SK-N-SH (cell line): ENCODE measurements at places on chromosomes 12 and 14.

- no peak for DNase-seq
Measured at GRCh38 chr14:30808576-30808975, 65.8 kb upstream of the COCH start.

DNA sequence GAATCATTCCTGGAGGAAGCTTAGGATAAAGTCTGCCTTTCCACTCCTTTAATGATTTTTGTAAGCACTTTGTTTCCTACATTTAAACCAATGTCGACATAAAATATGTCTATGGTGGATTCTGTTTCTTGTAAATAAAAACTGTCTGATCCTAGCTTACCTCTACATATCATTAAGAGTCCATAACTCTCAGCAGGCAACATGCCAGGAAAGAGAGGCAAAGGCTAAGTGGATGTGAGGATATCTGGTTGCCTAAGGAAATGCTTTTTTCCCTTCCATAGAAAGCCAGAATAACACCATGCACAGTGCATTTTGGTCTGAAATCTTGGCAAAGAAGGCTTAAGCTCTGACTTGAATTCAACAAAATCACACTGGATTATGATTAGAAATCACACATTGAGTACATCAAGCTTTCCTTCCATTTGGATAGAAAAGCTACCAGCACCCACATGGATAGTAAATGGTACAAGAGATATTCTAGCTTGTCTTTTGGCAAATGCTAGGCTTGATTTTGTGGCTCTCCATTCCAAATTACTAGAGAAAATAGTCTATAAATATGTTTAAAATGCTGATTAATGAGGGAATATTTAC lies 57.0 kb upstream of the CNTN1 start:
- DNase-seq = no peak

GRCh38 chr14:93520053-93520607 lies 89.4 kb downstream of the UNC79 start:
- DNase-seq = no peak

- DNase-seq = peak; percentile 90
Measured at GRCh38 chr14:63045234-63045611, at the start of gene KCNH5. Gene KCNH5 (minus strand): TSS chr14:63045458. CDS start chr14:63045186, 272 bp downstream.

GRCh38 chr12:54358191-54358944 lies 5.9 kb downstream of the GPR84 start:
- DNase-seq = no peak

GRCh38 chr12:89736995-89737394 lies 28.4 kb upstream of the ATP2B1 start:
- DNase-seq = no peak

DNA sequence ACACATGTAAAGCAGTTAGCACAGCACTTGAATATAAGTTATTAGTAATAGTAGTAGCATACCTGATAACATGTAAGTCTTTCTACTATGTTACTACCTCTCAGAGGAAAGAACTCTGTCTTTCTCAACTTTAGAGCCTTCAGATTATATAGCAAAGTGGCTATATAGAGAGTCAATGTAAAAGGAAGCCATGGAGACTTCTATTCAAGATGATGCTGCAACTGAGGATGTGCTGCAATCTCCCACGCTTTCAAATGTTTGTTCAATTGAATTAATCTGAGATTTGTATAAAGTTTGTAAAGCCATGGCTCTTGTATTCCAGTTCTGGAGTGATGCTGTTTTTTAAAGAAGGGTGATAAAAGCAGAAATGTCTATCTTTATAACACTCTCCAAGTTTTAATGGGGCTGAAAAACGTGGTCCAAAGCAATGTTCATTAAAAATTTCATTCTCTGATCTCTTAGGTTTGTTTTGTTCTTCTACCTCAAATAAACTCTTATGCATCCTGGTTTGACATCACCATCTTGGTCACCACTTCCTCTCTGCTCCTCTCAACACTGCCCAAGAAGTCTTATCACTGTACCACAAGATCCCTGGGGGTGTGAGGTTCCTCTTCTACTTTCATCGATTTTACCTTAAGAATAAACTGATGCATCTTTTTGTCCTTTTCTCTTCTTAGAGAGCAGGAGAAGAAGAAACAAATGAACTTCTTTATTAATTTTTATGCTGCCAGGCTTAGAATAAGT lies 40.6 kb downstream of the C12orf42 start:
- no peak for DNase-seq

DNA sequence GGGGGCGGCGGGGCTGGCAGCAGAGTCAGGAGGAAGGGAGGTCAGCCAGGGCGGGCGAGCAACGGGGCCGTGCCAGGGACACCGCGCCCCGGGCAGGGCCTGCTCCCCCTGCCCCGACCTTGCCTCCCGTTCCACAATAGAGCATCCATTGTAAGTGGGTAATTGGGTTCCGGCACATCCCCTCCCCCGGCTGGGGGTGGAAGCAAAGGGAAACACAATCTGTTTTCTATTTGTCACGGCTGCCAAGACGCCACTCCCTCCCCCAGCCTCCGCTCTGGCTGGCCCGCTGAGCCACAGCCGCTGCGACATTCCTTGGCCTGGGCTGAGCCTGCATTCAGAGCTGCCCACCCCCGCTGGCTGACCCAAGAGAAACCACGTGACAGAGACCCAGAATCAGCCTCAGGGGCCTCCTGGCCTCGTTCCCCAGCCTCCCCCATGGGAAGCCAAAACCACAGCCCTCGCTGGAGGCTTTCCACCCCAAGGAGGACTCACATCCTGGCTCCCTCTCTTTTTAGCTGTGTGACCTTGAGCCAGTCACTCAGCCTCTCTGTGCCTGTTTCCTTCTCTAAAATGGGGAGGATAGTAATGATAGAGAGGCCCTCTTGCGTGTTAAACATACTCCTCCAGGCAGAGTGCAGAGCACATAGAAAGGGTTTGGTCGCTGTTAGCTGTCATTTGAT lies 117.6 kb downstream of the SCARB1 start:
- DNase-seq = peak; percentile 97

DNA sequence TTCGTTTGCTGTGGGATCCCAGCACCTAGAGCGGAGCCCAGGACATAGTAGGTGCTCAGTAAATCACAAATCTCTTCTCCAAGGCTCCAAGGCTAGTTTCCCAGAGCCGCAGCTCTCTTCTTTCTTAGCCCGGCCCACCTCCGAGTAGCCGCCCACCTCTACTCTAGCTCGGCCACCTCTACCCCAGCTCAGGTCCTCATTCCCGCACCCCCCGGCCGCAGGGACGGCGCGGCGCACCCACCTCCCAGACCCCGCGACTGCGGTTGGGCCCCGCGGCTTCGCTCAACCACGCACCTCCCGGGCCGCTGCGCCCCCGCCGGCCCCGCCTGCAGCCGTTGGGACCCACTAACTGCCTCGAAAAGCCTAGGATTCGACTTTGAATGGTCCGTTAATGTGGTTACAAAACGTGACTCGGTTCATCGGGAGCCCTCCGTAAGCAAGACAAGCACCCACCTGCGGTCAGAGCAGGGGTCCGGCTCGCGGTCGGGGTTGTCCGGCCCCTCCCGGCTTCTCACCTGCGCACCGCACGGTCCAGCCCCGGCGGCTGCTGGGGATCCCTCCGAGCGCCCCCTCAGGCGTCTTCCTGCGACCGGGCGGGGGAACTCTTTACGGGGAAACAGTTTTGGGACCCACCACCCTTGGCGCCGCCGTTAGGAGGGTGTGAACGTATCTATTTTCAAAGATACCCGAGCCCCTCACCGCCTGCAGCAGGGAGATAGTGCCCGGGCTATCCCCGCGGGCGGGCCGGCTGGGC lies at the start of gene SLC2A14:
Gene SLC2A14, minus strand, starts transcription at position 350 of the 754 bp plus-strand sequence. CDS start 3,035 bp downstream, outside the sequence.
- DNase-seq = no peak

DNA sequence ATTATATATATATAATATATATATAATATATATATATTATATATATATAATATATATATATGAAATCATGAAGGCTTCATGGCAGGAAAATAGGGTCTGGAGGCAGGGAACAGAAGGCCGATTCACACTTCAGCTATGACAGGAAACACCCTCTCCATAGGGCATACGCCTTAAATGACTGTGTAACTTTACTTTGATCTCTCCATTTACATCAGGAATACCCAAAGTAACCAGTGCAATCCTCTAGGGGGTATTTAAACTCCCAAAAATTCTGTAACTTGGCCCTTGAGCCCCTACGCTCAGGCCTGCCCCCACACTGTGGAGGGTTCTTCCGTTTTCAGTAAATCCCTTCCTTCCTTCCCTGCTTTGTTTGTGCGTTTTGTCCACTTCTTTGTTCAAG lies 40.4 kb upstream of the PPP2R5C start:
- DNase-seq = no peak

GRCh38 chr12:76274420-76275083 lies 73.7 kb downstream of the BBS10 start:
- DNase-seq = no peak
